CD4-positive, alpha-beta T cell treated with Interferon alpha-2 for 1 hour (primary cell): ENCODE measurements at places on chromosomes 11 and 22.

GRCh38 chr11:118895093-118896039, 11.7 kb downstream of the CXCR5 start:
- peak; percentile 81 for DNase-seq

- no peak for DNase-seq
These were observed 14.6 kb upstream of the ARHGEF17 start for GRCh38 chr11:73293356-73293936.

DNA sequence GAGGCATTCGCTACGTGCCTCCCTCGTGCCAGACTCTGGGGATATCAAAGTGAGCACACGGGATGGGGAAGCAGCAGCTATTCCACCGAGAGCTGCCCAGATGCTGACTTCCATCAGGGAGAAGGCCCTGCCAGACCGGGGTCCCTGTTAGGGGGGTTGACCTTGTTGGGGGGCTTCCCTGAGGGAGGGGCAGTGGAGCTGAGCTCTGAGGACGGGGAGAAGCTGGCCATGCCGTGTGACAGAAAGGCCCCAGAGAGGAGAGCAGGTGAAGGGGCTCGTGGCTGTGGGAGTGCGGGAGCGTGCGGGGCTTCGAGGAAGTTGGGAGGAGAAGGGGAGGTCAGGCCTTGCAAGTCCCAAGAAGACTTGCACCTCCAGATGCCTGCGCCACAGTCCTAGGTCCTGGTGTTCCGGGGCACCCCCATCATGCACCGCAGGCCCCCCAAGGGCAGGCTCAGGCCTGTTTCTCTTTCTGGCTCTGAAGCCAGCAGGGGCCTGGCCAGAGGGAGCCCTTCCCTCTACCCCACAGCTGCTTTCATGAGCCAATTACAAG, 94.4 kb downstream of the ARHGAP8 start:
- DNase-seq = no peak

GRCh38 chr11:108620958-108621772, 27.6 kb upstream of the EXPH5 start:
- no peak for DNase-seq

DNA sequence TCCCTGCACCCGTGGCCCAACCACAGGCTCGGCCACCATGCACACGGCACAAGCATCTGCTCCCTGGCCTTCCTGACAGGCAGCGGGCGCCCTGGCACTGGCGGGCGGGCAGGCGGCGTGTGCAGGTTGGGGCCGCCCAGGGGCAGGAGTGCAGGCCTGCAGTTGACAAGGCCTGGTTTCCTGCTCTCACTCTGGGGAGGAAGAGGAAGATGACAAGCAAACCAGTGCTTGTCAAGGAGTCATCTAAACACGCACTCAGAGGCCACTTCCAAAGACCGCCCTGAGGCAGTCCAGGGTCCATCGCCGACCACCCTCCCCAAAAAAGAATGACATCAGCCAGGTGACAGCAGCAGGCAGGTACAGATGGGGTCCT, 65.3 kb upstream of the LINC01488 start:
- DNase-seq = no peak
